ENCODE measurements at places on chromosomes 5 and 9. TPM values are rescaled to one million over a fixed set of nuclear protein-coding genes. Genes with fewer than 3 reads are reported as not detected.

CKS2 gene
- total RNA-seq = 335 TPM

LHX3 gene
- total RNA-seq = not detected

OR1Q1 gene
- total RNA-seq = not detected

LRRC26 gene
- not detected for total RNA-seq

SLU7 gene
- total RNA-seq = 42.3 TPM

All from MG63 (cell line).